Pulmonary artery endothelial cell (primary cell): ENCODE measurements at places on chromosomes 11 and 22.

- no peak for DNase-seq
These were observed 10.9 kb downstream of the BMAL1 start for GRCh38 chr11:13288375-13289029.

DNA sequence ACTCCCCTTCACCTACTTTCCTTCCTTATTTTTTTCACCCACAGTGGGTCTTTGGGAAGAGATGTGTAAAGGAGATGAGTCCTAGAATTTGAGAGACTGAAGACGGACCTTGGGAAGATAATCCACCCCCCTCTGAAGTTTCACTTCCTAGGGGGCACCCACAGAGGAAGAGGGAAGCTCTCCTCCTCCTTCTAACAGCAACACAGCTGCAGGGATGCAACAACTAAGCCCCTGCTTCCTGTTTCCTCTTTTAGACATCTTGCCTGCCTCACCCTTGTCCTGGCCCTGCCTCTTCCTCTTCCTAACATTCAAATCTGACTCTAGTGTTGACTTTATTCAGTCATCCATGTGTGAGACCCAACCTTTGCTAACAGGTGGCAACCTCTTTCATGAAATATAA is 424.6 kb downstream of the BUD13 start:
- DNase-seq, result no peak

GRCh38 chr22:28728621-28729313 is 12.9 kb downstream of the CHEK2 start:
- DNase-seq, result no peak

DNA sequence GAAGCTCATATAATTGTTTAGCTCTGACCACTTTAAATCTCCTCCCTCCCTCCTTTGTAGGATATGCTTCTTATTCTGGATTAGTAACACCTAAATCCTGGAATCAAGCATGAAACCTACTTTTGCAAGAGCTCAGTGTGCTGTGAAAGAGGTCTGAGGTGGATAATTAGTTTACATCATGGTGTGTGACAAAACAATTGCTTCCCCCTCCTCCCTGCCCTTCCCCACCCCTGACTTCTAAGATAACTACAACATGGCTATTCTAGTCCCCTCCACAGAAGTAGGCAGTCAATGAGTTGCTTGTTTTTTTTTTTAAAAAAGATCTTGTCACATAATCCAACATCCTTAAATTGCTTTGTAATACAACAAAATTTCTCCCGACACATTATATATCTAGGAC is 314.0 kb downstream of the CADM1 start:
- no peak for DNase-seq

- no peak for DNase-seq
These were observed 54.5 kb upstream of the RRAS2 start for GRCh38 chr11:14413307-14414069.

DNA sequence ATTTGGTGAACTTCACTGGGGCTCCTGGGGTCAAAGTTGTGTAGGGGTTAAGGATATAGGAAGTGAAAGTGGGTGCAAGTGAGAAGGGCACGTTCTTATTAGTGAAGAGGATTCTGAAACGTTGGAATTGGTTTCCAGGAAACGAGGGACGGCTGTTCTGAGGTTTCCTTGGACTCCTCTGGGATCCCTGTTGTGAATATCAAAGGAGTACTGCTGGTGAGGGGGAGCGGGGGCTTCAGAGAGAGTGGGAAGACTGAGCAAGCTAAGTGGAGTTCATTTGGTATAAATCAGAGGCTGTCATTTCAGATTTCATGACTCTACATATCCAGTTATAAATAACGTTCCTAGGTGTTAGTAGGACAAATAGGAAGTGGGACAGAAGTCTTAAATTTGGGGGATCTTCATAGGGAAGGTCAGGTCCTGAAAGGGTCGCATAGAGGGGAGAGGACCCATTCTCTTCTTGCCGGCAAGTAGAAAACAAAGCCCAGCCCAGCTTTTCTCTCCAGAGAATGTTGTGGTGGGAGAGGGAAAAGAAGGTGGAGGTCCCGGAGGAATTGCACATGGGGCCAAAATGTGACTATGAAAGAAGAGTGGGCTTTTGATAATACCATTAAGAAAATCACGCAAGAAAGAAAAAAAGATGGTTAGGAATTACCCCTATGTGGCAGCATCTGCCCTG is 1.1 kb upstream of the NELL1 start:
- no peak for DNase-seq

DNA sequence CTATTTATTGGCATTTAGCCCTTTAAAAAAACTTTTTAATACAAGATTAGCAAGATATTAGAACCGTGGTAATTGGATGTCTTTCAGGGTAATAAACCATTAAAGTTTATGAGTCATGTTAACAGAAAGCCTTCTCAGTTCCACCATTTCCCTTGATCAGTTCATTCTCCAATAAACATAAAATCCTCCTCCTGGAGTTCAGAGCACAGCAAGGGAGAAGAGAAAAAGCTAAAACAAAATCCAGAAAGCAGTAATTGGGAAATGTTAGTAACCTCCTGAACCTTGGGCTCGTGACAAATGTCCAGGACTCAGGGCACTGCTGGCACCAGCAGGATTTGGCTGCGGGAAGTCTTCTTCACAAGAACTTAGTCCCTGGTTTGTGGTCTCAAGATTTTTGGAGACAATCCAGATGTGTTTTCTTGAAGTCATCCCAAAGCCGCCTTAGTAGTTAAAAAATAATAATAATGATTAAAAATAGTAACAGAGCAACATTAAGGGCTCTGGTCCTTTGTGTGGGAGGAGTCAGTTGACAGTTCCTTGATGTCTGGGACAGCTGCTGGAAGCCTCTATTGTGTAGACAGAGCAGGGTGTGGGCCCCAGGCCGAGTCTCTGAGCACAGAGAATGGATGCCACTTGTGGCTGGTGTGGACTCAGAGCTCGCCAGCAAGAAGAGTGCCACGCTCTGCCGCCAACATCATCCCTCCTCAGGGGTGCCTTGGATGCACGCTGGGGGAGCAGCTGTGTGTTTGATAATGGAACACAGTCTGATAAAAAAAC is 43.4 kb upstream of the PITPNB start:
- DNase-seq, result no peak

DNA sequence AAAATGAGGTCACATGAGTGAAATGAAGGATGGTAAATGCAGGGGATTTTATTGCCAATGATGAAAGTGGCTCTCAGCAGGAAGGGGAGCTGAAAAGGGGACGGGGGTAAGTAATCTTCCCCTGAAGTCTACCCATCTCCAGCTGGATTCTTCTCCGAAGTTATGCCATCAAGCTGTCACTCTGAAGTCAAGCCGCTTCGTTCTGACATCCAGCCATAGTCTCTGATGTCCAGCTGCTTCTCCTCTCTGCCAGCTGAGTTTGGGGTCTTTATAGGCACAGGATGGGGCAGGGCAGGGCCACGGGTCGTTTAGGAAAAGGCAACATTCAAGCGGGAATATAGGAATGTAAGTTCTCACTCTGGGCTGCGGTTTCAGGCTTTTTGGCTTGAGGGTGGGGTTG is 181.9 kb upstream of the ANO3 start:
- DNase-seq, result no peak

DNA sequence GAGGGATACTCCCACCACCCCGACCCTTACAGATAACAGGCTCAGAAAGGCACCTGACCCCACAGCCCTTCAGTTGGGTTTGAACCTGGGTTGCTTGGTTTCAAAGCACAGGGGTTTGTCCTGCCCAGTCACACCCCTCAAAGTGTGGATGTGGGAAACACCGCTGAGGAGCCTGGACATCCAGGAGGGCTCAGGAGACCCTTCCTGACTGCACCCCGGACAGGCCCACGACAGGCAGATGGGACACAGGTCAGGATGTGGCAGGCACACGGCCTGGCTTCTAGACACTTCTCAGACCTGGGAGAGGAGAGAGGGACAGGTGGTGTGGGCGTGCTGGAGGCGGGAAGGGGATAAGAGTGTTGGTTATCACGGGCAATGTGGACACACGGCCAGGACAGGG is 932.3 kb downstream of the BRD1 start:
- no peak for DNase-seq
